Fibroblast of mammary gland (primary cell): ENCODE measurements at places on chromosomes 2 and 18.
A peak's percentile ranks its signal among the peaks of the same experiment; 100 is the strongest.

- DNase-seq: no peak
These were observed 339.8 kb downstream of the DYSF start for GRCh38 chr2:71792926-71793761.

- peak; percentile 64 for DNase-seq
These were observed 138.7 kb upstream of the L3MBTL4 start for GRCh38 chr18:6553234-6553900.

DNA sequence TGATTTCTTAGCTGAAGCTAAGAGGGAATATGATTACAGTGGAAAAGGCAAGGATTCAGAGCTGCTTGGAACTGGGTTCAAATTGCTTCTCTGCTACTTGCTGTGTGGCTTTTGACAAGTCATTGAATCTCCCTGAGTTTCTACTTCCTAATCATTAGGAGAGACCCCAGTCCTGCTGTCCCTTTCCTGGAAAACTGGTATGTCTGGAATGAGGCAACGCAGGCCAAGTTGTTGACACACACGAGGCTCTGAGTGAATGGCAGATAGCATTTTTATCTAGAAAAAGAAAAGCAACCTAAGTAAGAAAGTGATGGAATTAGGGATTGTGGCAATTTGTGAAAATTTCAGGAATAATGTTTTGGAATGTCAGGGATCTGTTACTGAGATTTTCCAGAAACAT lies 123.6 kb downstream of the LPIN1 start:
- no peak for DNase-seq

- DNase-seq: no peak
These were observed 159.3 kb downstream of the GLI2 start for GRCh38 chr2:120894966-120895365.

DNA sequence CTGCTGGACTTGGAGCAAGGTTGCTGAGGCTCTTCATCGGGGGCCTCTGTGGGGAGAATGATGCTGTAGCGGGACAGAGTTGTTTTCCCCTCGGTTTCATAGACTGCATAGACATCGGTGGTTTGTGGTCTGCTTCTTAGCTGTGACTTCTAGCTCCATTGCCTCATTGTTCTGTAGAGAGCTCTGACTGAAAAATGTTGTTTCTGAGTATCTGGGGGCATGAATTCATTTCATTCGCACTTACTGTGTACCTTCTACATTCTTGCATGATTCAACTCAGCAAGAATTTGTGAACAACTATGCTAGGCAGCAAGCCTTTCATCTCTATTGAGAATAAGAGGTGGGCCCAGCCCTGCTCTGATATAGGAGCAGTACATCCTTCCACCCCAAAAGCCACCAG lies 406.8 kb downstream of the NBAS start:
- no peak for DNase-seq

GRCh38 chr18:61980355-61980754 lies 87.5 kb upstream of the RNF152 start:
- DNase-seq: peak; percentile 30

DNA sequence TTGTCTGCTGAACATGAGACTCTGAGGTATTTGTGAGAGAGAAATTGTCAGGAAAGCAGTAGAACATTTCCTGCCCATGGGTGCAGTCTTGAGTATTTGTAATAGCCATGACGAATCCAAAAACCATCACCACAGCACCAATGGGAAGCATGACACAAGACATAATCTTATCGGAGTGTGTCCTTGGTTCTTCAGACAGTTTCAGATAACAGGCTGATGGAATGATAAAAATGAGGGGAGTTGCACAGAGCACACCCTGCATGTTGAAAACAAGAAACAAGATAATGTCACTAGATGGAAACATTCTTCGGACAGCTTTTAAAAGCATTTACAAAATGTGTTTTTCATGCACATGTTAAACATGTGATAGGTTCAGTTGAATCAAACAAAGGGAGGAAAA lies 56.9 kb downstream of the SLC38A11 start:
- DNase-seq: peak; percentile 48
